ENCODE measurements at places on chromosomes 5 and 9.

- no peak for DNase-seq
Observed at GRCh38 chr5:59115345-59115744, 532.5 kb downstream of the RAB3C start.

- DNase-seq = no peak
Observed at GRCh38 chr5:133298447-133298846, 246.6 kb downstream of the HSPA4 start.

GRCh38 chr9:134066913-134067851 is 644 bp downstream of the BRD3 start:
- peak; percentile 49 for DNase-seq

DNA sequence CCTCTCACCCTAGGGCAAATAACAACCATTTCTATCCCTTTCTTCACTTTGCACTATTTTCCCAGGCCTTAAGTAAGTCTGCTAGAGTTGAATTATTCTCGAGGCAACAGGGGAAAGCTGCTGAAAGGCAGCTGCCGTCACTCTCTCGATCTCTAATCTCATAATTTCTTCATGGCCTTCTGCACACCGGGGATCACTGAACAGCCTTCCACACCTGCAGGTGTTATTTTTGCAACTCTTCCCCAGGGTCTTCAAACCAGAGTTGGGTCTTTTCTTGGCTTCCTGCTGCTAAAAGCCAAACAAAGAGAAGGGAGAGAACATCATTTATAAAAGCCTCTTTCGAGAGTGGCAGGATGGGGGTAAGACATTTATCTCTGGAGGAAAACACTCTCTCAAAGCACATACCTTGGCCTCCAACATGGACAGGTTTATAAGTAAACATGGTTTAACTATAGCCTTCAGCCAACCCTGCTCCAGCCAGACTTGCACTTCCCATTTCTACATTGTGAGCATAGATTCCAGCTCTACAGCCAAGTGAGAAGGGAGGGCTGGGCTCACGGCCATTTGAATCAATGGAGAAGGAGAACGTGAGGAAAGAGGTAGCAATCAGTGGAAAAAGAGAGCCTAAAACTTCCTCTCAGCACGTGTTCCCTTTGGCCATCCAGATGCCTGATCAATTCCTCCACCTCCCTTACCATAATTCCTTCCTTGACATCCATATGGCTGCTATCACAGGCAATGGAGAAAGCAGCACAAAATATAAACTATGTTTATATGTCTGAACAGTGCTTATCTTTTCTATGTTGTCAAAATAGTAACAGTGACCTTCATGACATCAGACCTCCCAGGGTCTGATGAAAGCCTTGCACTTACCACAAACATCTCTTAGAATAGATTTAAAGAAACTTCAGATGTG is 464.9 kb downstream of the TLE1 start:
- DNase-seq = peak; percentile 10

DNA sequence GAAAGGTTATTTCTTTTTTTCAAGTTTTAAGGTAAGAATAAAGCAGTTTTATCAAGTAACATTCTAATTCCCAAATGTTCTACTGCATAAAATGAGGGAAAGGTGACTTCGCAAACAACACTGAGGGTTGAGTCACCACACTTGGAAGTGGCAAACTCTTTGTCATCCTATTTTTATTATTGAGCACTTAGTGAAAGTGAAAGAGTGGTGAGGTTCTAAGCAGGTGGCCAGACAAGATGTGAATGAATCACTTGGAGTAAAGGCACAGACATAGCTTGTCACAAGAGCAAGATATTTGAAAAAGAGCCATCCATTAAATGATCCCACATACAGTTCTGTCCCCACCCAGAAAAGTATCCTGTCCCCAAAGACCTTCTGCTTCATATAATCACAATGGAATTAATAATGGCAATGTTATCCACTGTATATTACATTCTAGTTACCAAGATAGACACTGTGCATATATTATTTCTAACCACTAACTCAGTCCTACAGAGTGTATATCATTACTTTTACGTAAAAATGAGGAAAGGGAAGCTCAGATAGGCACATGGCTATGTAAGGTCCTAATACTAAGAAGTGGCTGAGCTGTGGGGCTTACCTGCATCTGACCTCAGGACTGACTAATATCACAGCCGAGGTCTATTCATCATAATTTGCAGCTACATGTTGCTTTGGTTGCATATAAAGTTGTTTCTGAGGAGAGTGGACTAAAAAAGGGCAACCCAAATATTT is 730.4 kb upstream of the MEF2C start:
- no peak for DNase-seq
